ENCODE measurements at places on chromosomes 1 and 21. TPM values are rescaled to one million over a fixed set of nuclear protein-coding genes. Genes with fewer than 3 reads are reported as not detected.

The ETS2 gene
- 11.5 TPM for total RNA-seq

DNA sequence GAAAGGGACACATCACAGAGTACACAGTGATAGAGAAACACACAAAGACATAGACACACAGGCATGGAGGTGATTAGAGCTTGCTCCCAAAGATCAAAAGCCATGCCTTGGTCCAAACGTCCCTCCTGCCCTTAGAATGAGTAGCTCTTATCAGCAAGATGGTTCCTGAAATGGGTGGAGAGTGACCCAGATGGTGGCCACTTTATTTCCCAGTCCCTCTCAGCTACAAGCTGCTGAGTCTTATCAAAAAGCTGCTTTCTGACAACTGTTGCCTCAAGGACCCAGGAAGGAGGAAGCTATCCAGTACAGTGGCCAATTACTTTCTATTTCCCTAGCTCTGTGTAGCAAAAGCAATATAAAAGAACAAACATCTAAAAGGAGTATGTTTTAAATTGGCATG, 7.7 kb upstream of the CLCA1 start:
- no peak for DNase-seq
- H3K36me3 ChIP-seq = no peaks in the 10 kb centered on the region
- H3K27ac ChIP-seq = no peak overlapping the region

- H3K36me3 ChIP-seq = no peaks in the 10 kb centered on the region
- no peaks in the 10 kb centered on the region for H3K4me1 ChIP-seq
- H3K4me3 ChIP-seq = no peak overlapping the region
- peaks cover 13% of the 10 kb centered on the region for H3K27me3 ChIP-seq
- no peak overlapping the region for H3K27ac ChIP-seq
Measured at GRCh38 chr1:228041316-228041715, 34.5 kb downstream of the WNT3A start.

GRCh38 chr1:47751996-47752451, 245.2 kb downstream of the TRABD2B start:
- H3K27ac ChIP-seq = no peak overlapping the region
- H3K27me3 ChIP-seq = peaks cover 8% of the 10 kb centered on the region
- H3K36me3 ChIP-seq = no peaks in the 10 kb centered on the region
- H3K4me1 ChIP-seq = no peaks in the 10 kb centered on the region
